Activated T-cell treated with anti-CD3 and anti-CD28 coated beads, Interleukin-2, amount 50 U/mL, for 48 hours (primary cell): ENCODE measurements at places on chromosomes 11 and 22.

GRCh38 chr22:50399751-50400331 is 56.7 kb downstream of the PPP6R2 start:
- peak; percentile 49 for DNase-seq

DNA sequence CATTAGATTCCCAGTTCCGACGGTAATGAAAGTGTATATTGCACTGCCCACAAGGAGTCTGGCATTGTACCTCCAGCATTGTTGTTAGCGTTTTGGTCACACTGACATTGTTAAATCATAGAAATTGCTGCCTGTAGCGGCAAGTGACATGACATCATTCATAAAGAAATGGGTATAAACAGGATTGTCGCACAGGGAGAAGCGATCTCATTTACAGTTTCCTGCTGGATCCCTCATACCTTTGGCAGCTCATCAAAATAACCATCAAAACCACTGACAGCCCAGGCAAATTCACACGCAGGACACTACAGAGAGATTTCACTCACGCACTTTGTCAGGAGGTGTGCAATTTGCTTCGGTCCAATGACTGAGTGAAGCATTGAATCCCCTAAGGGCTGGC is 3.5 kb downstream of the HTR3B start:
- DNase-seq = no peak

DNA sequence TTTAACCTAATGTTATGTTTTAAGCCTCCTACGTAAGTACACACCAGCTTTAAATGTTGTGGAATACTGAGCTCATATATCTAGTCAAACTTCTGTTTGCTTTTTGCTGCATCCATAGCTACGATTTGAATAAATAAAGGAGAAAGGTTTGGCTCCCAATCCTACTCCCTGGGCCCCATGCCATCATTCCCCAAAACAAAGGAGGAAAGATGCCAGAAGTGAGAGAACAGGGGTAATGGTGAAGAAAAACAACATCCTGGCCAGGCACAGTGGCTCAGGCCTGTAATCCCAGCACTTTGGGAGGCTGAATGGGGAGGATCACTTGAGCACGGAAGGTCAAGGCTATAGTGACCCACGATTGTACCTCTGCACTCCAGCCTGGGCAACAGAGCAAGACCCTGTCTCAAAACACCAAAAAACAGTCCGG is 26.5 kb downstream of the SCGB1A1 start:
- DNase-seq = no peak

DNA sequence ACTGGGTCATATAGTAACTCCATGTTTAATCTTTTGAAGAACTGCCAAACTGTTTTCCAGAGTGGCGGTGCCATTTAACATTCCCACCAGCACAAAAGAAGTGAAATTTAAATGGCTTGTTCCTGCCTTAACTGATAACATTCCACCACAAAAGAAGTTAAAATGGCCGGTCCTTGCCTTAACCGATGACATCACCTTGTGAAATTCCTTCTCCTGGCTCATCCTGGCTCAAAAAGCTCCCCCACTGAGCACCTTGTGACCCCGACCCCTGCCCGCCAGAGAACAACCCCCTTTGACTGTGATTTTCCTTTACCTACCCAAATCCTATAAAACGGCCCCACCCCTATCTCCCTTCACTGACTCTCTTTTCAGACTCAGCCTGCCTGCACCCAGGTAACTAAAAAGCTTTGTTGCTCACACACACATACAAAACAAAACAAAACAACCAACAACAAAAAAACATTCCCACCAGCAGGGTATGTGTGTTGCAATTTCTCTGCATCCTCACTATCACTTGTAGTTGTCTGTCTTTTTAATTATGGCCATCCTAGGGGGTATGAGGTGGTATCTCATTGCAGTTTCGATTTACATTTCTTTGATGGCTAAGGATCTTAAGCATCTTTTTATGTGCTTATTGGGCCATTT is 109.0 kb downstream of the FAR1 start:
- no peak for DNase-seq

DNA sequence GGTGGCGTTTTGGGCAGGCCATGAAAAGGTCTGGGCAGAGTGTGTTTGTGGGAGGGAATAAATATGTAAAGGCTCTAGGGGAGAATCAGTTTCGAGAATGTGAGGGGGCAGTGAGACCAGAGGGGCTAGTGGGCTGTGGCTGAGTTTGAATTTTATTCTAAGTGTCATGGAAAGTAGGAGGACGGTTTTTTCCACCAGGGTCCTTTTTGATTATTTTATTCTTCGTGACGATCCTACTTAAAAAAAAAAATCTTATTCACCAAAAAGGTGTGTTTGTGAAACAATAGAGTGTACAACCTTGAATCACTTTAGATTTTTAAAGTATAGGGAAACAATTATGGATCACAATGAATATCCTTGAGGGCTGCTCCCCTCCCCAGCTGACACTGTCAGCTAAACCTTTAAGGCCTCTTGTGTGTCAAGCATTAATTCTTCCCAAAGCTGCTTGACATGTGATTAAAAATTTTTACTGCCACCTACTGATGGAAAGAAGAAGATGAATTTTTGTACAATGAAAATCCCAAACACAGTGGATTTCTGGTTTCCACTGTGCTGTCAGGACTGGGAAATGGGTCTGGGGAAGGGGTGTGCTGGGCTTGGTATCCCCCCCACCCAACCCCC is 107.5 kb upstream of the OR4B1 start:
- DNase-seq = no peak

DNA sequence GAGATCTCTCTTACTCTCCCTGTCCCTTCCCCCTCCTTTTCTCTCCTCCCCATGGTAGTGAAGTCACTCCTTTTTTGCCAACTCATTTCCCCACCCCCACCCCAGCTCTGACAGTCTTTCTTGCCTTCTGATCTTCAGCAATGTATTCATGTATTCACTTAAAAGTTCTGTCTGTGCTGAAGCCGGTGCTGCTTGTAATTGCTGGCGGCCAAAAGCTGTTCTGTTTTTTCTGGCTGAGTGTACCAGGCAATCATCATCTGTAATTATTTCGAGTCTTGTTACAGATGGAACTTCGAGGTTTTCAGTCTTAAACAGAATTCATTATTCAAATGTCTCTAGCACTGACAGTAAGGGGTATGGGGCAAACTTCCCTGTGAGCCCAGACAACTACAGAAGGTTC is 99.5 kb downstream of the SPATA19 start:
- DNase-seq = no peak
